ENCODE measurements at places on chromosomes 12 and 14.

GRCh38 chr14:106304271-106304670 is 777.9 kb downstream of the TMEM121 start:
- no peak for DNase-seq

- DNase-seq = no peak
These were observed 21.1 kb upstream of the LGALS3 start for GRCh38 chr14:55107766-55108554.

GRCh38 chr14:98501335-98501734 is 770.7 kb downstream of the BCL11B start:
- no peak for DNase-seq

DNA sequence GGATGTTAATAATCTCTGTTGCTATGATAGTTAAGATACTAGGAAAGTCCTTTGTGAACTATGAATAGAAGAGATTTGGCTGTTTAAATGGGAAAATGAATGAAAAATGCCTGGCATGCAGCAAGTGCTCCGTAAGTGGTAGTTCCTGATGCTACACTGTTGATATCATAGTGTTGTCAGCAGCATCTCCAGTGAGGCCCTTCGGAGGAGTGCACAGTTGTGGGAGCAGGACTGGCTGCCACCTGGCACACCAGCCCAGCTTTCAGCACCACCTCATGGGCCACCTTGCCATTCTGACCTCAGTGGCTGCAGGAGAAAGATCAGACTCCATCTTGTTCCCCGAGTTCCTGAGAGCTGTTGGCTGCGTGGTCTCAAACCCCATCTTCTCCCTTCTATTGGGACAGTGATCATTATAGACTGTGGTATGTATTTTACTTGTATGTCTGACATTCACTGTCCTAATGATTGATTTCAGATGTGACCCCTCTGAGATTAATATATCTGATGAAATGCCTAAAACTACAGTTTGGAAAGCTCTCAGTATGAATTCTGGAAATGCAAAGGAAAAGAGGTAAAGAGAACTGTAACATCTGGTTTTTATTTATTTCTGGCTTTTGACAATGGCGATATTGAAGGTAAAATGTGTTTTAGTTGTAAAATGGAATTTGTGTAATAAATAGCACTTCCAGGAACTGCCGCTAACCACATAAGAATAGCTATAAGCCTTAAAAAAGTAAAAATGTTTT is 80.9 kb downstream of the SLC4A8 start:
- no peak for DNase-seq

- no peak for DNase-seq
These were observed 124.4 kb downstream of the TPH2 start for GRCh38 chr12:72063073-72063472.

DNA sequence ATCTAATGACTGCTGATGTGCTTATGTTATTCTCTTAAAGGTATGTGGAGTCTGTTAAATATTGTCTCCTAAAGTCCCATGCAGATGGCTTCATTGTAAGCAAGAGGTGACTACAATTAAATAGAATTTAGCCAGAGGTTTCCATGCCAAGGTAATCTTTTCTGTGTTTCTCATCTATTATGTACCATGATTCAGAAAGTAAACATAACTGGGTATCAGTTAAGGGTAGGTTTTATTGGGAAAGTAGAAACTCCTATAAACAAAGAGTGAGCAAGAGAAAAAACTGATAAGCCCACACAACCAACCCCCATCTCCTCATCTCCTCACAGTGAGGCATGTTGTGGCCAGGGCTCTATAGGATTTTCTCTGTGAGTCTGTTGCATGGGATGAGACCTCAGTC is 611.7 kb downstream of the SNAPC1 start:
- DNase-seq = no peak

GRCh38 chr12:15220451-15220850 is 766 bp downstream of the RERG start:
- DNase-seq = no peak

DNA sequence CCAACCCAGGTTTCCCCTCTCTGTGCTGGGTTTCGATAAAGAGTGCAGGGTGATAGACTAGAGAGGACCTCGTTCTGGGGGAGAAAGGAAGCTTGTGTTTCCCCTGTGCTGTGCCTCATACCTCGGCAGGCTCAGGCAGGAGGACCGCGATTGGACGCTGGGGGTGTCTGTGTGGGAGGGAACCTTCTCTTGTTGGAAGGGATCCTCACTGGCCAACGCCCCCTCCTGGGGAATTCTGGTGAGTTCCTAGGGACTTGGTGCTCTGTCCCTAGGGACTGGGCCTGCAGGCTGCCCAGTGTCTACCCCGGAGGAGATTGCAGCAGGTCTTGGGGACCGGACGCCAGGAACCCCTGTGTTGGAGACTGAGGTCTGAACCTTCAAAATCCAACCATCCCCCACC is 157.4 kb upstream of the PRMT8 start:
- no peak for DNase-seq

DNA sequence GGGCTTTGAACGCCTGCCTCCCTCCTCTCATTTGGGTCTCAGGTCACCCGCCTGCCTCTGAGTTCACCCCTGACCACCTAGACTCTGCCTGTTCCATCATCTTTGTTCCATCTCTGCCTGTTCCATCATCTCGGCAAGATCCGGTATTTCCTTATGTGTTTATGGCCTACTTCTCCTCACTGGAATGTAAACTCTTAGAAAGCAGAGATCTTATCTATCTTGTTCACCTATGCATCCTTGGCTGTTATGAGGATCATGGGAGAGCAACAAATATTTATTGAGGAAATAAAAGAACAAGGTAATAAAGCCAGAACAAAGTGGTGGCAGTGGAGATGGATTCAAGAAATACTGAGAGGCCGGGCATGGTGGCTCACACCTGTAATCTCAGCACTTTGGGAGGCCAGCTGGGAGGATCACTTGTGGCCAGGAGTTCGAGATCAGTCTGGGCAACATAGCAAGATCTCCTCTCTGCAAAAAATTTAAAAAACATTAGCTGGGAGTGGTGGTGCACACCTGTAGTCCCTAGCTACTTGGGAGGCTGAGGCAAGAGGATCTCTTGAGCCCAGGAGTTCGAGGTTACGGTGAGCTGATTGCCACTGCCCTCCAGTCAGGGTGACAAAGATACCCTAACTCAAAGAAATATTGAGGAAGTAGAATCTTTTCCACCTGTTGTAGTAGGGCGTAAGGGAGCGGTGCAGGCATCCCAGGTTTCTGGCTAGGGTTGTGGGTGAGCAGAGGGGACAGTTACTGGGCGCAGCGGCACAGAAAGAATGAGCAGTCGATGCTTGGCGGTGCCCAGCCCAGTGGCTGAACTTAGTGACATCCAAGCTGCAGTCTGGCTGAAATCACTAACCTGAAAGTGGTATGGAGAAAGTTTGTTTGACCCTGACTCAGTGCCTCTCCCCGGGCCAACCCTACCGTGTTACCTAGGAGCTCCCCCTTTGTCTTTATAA is 1.7 kb upstream of the KLC1 start:
- no peak for DNase-seq

DNA sequence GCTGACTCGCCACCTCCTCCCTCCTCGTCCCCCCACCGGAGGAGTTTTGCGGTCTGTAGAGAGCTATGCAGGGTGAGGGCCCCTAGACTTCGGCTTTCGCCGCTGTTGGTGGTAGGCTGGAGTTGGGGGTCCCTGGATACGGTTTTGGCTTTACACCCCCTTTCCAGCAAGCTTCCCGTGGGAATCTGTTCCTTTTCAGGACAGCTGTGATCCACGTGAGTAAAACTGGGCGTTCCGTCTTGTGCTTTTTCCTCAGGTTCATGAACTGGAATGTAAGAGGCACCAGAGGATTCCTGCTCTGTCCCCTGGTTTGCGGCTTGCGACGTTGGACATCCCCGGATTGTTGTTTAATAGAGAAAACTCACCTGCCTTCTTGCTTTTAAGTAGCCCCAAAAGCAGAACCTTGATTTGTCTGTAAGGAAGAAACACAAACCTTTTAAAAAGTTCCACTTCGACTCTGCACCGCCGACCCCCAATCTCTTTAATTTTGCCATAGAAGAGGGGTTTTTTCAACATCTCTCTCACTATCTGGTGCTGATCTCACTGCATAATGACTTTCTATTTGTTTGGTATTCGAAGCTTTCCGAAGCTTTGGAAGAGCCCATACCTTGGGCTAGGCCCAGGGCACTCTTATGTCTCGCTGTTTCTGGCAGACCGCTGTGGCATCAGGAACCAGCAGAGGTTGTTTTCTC is 490 bp downstream of the PRORP start:
- DNase-seq = no peak

DNA sequence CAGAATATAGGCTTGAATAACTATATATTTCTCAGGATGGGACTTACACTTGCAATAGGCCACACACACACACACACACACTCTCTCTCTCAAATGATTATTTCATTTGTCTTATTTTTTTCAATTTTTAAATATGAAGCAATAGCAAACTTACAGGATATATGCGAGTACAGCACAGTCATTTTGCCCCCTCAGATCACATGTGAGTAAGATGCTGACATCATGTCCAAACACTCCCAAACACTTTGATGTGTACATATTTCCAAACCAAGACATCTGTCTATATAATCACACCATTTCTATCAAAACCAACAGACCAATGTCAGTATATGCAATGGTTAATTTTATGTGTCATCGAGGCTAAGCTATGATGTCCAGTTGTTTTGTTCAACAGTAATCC is 1535.9 kb upstream of the FLRT2 start:
- no peak for DNase-seq

- no peak for DNase-seq
These were observed 82.6 kb upstream of the USP44 start for GRCh38 chr12:95633732-95634465.

DNA sequence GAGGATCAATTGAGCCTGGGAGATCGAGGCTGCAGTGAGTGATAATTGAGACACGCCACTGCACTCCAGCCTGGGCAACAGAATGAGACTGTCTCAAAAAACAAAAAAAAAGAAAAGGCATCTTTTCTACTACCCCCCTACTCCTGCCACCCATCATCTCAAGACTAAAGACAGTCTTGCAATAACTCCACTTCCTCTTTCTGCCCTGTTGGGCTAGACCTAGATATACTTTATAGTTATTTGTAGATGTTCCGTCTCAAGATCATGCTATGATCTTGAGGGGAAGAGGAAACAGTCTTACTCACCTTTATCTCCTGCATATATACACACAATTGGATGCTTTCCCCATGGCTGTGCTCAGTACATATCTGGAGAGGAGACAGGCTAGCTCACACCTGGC is 12.1 kb upstream of the ESPL1 start:
- no peak for DNase-seq

- DNase-seq = no peak
These were observed 20.7 kb downstream of the SLC7A8 start for GRCh38 chr14:23162800-23163199.

- no peak for DNase-seq
These were observed 382.3 kb downstream of the ALG10 start for GRCh38 chr12:34404377-34405285.

GRCh38 chr12:29288031-29288430 is 92.9 kb downstream of the ERGIC2 start:
- no peak for DNase-seq

- no peak for DNase-seq
These were observed 4.4 kb downstream of the WNT1 start for GRCh38 chr12:48982397-48983080.

DNA sequence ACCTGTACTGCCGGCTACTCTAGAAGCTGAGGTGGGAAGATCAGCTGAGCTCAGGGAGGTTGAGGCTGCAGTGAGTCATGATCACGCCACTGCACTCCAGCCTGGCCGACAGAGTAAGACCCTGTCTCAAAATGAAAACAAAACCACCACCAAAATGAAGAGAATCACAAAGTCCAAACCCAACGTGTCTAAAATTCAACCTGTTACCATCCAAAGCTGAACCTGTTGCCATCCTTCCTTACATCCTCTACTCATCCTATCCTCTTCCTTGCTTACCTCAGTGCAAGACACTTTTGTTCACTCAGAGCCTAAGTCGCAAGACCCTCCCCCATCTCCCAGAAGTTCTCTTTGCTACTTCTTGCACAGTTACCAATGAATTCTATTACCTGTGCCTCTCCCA is 299.7 kb downstream of the ATP23 start:
- no peak for DNase-seq

DNA sequence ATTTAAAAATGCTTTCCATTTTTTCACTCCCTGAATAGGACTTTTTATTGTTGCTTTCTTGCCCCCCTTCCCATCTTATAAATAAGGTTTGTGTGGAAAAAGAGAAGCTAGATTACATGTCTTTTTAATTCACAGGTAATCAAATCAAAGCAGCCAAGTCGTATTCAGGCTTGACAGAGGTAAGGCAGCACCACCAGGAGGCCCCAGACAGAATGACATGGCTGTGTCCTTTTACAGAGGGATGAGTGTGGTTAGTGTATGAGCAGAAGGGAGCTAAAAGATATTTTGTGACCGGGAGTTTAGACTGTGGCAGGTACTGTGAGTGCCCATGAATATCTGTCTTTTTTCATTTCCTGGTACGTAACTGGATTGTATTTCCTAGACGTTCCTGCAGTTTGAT is 596.1 kb downstream of the ETNK1 start:
- no peak for DNase-seq

DNA sequence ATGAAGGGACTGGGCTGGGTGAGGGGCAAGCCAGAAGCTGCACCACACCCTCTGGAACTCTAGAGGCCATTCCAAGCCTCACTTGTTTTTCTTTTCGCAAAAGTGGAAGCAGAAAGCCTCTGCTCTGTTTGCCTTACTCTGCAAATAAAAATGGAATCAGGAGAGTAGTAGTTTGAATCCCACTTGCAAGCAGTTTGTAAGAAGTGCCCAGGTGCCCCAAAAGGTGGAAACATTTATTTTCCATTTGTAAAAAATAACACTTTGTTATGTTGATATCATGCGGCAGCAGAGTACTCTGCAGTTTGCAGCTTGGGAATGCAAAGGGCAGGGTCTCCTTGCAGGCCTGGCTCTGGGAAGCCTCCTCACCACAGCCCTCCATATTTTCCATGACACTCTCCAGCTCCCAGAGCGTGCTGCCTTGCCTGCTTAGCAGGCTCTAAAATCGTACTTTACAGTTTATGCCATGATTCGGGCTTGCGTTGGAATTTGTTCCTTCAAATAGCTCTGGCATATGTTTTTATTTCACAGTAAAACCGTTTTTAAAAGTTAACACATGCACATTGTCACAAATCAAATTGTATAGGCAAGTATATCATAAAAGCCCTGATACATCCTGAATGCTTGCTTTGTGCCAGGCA is 20.0 kb downstream of the TUNAR start:
- DNase-seq = no peak

GRCh38 chr12:71303199-71303598 is 136.4 kb upstream of the LGR5 start:
- no peak for DNase-seq

- no peak for DNase-seq
These were observed 6.1 kb downstream of the RHOF start for GRCh38 chr12:121787063-121788025.

- DNase-seq = no peak
These were observed at the start of gene C14orf132 for GRCh38 chr14:96038920-96039632. TSS of gene C14orf132 (plus strand) at chr14:96039362. CDS start at chr14:96039501, 139 bp downstream.

DNA sequence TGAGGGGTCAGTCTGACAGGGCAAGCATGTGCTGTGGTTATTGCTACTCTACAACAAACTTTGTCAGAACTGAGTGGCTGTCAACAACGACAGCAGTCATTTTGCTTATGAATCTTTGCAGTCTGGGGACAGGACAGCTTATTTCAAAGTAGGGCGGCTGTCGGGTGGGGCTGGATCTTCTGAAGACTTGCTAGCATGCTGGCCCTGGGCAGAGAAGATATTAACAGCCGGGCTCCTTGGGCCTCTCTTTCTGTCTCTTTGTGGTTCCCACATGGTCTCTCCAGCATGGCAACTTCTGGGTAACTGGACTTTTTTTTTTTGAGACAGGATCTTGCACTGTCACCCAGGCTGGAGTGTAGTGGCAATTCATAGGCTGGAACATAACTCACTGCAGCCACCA is 33.9 kb upstream of the ALDH2 start:
- no peak for DNase-seq

Data from DND-41 (cell line).